Urinary bladder (tissue), 4 donors: ENCODE measurements at places on chromosomes 3 and 15. TPM values are rescaled to one million over a fixed set of nuclear protein-coding genes. Genes with fewer than 3 reads are reported as not detected.

The FAIM gene
- polyA plus RNA-seq, result 16.5 TPM

DNA sequence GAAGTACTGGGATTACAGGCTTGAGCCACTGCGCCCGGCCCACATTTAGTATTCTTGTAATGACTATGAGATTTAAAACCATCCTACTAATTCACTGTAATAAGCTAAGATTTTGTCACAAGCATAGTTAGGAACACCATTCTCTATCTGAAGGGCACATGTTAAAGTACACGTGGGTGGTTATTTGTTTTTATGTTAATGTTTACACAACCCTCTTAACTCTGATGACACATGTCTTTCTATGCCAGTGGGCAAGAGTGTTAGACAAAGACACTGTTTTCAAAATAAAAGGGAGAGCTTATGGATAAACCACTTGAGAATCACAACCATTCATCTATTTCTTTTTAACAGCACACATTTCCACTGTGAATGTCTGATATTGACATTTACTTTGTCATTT is 537.6 kb upstream of the IL12A start:
- no peak for DNase-seq

GRCh38 chr3:120048355-120049041 is 45.7 kb downstream of the GSK3B start:
- no peak for DNase-seq

DNA sequence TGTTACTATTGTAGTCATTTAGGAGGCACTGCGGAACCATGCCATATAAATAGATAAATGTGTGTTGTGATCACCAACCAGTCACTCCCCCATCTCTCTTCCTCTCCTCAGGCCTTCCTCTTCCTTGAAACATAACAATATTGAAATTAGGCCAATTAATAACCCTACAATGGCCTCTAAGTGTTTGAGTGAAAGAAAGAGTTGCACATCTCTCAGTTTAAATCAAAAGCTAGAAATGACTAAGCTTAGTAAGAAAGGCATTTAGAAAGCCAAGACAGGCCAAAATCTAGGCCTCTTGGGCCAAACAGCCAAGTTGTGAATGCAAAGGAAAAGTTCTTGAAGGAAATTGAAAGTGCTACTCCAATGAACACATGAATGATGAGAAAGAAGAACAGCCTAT is 8.1 kb upstream of the DNASE1L3 start:
- DNase-seq, result no peak

DNA sequence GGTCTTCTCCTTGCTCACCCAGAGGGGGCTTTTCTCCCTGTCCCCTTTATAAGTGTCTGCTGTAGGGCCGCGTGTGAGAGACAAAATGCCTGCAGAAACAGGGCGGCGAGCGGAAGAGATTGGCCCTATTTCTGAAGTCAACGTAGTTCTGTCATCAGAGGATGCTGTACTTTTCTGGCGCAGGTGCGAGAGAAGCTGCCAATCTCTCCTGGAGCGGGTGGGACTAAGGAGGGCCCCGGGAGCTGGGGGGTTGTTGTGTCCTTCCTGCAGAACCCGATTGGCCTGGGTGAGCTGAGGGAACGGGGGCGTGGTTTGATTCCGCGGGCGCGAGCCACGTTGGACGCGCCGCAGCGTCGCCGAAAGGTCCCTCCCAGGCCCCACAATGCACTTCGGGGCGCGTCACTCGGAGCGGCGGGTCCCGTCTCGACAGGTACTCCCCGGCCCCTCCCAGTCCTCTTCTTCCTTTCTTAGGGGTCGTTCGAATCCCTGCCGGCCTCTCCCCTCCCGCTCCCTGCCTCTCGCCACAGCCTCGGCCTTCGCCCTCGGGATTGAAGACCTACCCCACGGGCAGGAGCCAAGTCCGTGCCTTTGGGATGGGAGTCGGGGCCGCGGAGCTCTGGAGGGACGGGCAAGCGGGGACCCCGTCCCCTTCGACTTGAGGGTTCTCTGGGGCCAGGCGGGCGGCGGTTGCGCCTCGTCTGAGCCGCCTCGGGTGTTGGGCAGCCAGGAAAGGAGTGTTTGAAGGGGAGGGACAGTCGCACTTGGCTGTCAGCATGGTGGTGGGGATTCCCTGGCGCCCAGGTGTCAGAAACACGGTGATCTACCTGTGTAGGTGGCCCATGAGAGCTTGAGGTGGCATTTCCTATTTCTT is at the start of gene SEC22A:
Gene SEC22A (plus strand): TSS at position 387 of the 871 bp plus-strand sequence. CDS start 7,275 bp downstream, outside the sequence.
- peak; percentile 90 for DNase-seq

The STAC gene
- 1.5 TPM for polyA plus RNA-seq

DNA sequence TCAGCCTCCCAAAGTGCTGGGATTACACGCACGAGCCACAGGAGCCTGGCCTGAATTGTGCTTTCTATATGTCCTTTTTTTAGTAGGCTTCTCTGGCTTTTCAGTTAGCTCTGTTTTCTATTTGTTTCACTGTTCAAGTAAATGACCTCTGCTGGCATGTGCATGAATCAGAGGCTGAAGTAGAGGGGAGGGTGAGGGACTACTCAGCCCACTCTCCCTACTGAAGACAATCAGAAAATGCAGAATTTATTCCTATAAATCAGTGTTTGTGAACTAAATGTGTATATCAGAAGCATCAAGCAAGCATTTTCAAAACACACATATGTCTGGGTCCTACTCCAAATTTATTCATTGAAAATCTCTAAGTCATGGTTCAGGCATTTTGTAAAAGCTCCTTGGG is 45.0 kb downstream of the ZMAT3 start:
- no peak for DNase-seq

DNA sequence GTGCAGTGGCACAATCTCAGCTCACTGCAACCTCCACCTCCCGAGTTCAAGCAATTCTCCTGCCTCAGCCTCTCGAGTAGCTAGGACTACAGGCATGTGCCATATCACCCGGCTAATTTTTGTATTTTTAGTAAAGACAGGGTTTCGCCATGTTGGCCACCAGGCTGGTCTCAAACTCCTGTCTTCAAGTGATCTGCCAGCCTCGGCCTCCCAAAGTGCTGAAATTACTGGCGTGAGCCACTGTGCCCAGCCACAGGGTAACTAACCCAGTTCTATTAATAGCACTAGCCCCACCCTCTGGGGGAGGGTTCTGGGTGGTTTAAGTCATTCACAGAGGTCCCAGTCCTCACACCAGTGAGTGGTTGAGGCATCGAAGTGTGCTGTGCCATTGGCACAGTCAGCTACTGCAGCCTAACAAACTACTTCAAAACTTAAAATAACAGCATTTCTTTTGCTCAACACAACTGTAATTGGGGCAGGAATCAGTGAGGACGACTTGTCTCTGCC is 44.0 kb downstream of the RHCG start:
- no peak for DNase-seq
